Thymus (tissue), 14 donors: ENCODE measurements at places on chromosomes 6 and 20.

GRCh38 chr20:10366898-10367692 is 66.9 kb downstream of the MKKS start:
- no peak for DNase-seq

- no peak for DNase-seq
Observed at GRCh38 chr6:7939184-7939863, 28.7 kb upstream of the TXNDC5 start.

DNA sequence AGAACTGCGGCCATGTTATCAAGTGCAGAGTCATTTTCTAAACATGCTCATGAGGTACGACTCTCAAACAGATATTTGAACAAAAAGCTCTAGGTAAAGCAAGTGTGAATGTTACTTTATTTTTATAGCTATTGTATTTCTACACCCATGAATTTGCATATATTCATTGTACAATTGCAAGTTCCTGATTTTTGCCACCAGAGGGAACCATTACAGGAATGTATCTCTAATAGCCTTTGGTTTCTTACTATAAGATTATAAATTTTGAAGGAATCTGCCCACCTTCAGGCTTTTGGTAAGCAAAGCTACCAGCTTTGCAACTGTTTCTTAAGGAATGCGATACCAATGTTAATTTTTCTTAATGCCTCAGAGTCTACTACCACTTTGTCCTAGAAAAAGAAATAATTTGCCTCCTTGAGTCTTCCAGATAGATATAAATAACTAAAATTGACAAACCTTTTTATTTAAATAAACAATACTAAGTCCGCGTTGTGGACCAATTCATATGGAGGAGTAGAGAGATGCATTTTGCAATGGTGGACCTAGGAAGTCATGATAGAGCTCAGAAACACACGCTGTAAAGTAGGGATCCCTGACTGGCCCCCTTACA is 125.4 kb upstream of the SAMD5 start:
- DNase-seq: no peak

DNA sequence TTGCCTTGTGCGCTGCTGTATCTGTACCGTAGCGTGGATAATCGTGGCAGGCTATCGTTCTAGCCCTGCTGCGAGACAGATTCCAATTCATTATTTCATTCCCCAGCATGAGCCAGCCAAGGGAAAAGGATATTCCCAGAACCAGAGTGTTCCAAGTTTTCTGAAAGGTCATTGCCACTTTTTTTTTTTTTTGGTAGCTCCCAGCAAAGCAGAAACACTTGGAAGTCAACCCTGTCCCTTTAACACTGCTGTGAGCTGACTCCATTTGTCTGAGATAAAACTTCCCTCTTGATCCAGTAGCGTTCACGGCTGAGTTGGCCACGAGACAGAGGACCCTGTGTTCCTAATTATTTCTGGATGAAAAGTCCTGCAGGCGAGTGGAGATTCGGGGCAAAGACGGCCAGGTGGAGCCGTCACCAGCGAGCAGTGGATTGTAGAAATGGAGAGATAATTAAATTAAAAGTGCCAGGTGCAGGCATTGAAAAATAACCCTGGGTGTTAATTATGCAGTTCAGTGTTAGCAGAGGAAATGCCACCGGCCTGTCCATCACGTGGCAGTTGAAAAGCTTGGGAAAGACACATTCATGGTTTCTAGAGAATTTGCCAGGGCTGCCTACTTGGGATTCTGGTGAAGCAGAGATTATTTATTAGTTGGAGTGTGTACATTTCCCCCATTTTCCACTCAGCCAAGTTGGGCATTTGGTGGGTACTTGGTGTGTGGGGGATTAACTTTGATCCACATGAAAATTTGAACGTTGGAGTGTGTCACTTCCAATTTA is 164.2 kb downstream of the SLC24A3 start:
- DNase-seq: no peak

GRCh38 chr6:41483943-41484342 is 62.2 kb upstream of the FOXP4 start:
- DNase-seq: no peak

DNA sequence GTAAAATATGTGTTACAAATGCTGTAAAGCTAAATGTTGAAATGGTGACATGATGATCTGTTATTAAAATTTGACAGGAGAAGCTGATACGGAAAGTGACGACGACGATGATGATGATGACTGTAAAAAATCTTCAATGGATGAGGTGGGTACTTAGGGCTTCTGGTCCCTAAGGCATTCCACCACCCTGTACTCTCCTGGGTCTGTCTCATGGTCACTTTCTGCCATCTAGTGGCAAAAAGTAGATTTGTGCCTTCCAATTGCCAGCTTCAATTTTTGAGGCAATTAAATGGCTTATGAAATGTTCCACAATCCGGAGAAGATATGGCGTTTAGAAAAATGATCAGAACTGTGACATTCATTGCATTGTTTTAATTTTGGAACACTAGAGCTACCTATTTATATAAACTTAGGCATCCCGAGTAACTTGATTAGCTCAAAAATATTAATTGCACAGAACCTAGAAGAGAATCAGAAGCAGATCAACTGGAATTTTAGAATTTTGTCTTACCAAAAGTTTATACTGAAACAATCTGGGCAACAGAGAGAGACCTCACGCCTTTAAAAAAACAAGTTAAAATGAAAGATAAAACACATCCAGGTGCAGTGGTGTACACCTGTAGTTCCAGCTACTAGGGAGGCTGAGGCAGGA is 346.5 kb upstream of the PLCB4 start:
- peak; percentile 54 for DNase-seq
